Vein endothelial cell (primary cell): ENCODE measurements at places on chromosomes 3 and 15. TPM values are rescaled to one million over a fixed set of nuclear protein-coding genes. Genes with fewer than 3 reads are reported as not detected.

Gene SCG5
- total RNA-seq, result 0.57 and 2.0 TPM in 2 replicates

Gene TYRO3
- total RNA-seq, result 7.8 and 9.3 TPM in 2 replicates

Gene TRAIP
- 3.6 and 5.5 TPM in 2 replicates for total RNA-seq

Gene GABRR3
- not detected in 2 replicates for total RNA-seq

Gene NSMCE3
- 7.8 and 8.5 TPM in 2 replicates for total RNA-seq

Gene CYP11A1
- 0.10 TPM in 1 of 2 replicates, not detected in the other for total RNA-seq

Gene MEGF11
- under 0.01 TPM in 1 of 2 replicates, not detected in the other for total RNA-seq

Gene ALDH1A2
- 39.8 and 51.1 TPM in 2 replicates for total RNA-seq

Gene ALG1L2
- total RNA-seq, result not detected in 2 replicates

Gene INSYN1
- 0.10 and 0.65 TPM in 2 replicates for total RNA-seq

Gene RLBP1
- total RNA-seq, result not detected in 2 replicates

Gene IMPG2
- total RNA-seq, result 0.67 and 0.98 TPM in 2 replicates

Gene LARP6
- total RNA-seq, result 12.1 and 14.7 TPM in 2 replicates

Gene EPHB1
- total RNA-seq, result 3.3 and 3.6 TPM in 2 replicates

Gene FOXL2
- under 0.01 and 0.10 TPM in 2 replicates for total RNA-seq

Gene GOLGA8S
- not detected in 2 replicates for total RNA-seq

Gene CACNA1D
- not detected in 2 replicates for total RNA-seq
